Hematopoietic multipotent progenitor cell treated with erythropoietin and hydrocortisone succinate and interleukin-3 and kit ligand, for 4 days (in vitro differentiated cells): ENCODE measurements at places on chromosomes 7 and 10.

DNA sequence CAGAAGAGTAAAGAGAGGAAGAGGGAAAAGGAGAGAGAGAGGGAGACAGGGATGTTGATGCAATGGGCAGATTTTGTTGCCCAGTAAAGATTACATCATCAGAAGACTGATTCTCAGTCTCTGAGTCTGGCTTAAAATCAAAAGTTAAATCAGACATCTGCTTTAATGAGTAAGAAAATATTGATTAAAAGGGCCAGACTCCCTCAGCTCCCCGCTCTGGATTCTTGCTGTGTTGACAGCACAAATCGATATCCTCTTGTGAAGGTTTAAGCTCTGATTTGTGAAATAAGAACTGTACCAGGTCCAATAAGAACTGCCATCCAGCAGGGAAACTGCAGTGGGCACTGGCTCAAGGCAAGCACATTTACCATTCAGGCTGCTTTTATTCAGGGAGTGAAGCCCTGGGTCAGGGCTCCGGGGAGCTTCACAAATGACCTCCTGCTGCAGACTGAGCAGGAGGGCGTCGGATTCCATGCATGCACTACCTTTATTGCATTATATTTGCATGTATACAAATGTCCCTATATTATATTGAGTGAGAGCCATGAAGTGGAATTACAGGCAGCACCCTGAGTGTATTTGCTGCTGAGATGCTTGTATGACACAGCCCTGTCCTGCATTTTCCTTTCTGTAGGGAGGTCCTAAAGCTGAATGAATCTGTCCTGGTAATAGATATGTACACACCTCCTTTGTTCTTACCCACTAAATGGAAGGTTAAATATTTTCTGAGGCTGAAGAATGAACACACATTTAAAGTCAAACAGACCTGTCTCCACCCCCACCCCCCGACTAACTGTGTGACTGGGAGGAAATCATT lies 401.5 kb downstream of the REEP3 start:
- no peak for DNase-seq

- DNase-seq: no peak
Measured at GRCh38 chr7:107726356-107727130, 17.4 kb upstream of the CBLL1 start.

GRCh38 chr7:49790209-49790608 lies 16.8 kb downstream of the VWC2 start:
- no peak for DNase-seq

DNA sequence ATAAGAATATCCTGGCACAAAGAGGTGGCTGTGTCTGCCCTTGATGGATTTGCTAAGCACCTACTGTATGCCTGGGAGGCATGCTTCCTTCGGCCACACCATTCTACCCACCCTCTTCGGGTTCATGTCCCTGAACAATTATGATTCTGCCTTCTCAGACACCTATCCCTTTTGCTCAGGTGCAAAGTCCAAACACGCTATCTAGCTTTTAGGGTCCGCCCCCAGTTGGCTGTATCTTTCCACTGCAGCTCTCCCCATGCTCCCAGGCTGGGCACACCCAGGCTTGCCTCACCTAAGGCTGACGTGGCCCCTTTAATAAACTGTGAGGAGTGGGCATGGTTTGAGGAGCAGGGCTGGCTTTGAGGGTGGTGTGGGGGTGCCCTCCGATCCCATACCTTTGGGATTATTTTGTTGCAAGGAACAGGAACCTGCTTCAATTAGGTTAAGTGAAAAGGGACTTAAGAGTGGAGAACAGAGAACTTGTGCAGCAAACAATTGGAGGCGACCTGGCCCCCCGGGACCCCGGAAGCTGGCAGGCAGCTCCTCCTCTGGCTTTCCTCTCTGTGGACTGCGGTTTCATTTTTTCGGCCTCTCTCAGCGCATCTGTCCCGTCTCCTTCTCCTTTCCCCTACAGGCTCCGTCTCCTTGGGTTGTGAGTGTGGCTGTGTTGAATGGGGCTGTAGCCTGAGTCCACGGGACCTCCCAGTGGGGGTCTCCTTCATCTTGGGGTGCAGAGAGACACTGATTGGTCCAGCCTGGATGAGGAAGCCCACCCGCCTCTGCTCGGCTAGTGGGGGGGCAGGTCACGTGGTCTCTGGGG lies 3.8 kb downstream of the CLIP2 start:
- no peak for DNase-seq

GRCh38 chr7:145434811-145435210 lies 599.0 kb upstream of the TPK1 start:
- no peak for DNase-seq

GRCh38 chr7:159144758-159145489 lies at the start of gene VIPR2:
VIPR2 (minus strand) TSS chr7:159144867; CDS start chr7:159144771, 96 bp downstream.
- DNase-seq: peak; percentile 15

- no peak for DNase-seq
Measured at GRCh38 chr7:133275446-133276095, 22.7 kb downstream of the EXOC4 start.

GRCh38 chr7:1863091-1863900 lies 193.2 kb downstream of the ELFN1 start:
- no peak for DNase-seq

GRCh38 chr10:127849224-127849623 lies 43.5 kb downstream of the CLRN3 start:
- DNase-seq: no peak

DNA sequence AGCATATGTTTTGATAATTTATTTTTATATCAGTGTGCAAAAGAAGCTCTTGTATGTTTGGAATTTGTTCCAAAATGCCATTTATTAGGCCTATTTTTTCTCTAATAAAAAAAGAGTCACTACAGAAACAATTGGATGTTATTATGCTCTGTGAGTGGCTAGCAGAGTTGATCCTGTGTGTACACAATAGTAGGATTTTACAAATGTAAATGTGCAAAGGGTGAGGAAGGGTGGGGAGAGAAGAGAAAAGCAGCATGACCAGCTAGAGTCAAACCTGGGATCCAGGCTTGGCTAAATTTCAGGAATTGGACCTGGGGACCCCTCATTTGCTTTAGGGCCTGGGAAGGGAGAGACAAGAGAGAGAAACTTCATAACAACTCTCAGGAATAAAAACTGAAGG lies 32.5 kb downstream of the SEMA3A start:
- DNase-seq: no peak

GRCh38 chr10:123771877-123772644 lies 105.9 kb downstream of the GPR26 start:
- DNase-seq: no peak

GRCh38 chr7:158447506-158448171 lies 140.0 kb downstream of the PTPRN2 start:
- DNase-seq: no peak
